G401 (cell line): ENCODE measurements at places on chromosomes 7 and 10.

DNA sequence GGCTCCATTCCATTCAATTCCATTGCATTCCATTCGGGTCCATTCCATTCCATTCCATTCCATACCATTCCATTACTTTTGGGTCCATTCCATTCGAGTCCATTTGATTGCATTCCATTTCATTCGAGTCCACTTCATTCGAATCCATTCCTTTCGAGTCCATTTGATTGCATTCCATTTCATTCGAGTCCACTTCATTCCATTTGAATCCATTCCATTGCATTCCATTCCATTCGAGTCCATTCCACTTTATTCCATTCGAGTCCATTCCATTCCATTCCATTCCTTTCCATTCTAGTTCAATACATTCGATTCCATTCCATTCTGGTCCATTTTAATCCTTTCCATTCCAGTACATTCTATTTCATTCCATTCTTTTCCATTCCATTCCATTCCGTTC is 334.0 kb downstream of the ZNF33B start:
- no peak for DNase-seq

DNA sequence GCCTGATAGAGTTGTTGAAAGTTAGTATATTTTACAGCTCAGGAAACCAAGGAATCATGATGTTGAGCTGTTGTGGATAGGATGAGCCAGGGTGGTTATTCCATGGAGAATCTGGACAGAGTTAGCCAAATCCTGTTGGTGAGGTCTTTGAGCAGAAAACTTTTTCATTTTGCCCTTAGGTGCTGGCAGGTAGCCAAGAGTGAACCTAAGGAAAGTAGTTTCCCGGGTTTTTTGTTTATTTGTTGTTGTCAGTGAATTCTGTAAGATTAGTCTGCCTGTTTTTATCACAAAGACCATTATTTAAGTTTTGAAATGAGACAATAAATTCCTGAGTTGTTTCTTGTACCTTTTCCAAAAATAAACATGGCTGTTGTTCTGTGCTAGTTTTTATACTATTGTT is 61.0 kb downstream of the GALNT11 start:
- DNase-seq, result no peak

GRCh38 chr7:53800746-53801145 is 741.4 kb upstream of the VSTM2A start:
- DNase-seq, result no peak

DNA sequence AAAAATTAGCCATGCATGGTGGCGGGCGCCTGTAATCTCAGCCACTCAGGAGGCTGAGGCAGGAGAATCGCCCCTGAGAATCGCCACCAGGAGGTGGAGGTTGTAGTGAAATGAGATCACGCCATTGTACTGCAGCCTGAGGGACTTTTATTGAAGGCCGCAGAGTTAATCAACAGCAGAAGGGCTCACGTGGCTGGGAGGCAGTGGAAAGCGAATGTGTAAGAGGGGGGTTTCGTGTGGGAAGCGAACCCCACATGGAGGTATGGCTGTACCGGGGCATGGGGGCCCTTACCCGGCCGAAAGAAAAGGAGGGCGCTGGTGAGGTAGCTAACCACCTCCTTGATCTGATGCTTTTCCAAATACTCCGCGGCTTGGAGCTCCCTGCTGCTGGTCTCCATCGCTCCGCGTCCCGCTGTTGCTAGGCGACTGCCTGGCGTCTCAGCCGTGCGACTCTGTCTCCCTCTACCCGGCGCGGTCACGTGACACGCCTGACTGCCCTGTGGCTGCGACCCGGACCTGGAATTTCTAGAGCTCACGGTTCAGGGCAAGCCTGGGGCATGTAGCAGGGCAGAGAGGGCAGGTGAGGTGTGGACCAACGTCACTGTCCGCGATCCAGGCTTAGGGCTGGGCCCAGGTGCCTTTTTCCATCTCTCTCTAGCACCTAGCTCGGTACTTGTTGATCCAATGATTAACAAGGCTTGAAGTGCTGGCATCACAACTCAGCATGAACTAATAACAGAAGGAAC is at the start of gene EFCAB10:
Gene EFCAB10 (minus strand): TSS at position 428 of the 746 bp plus-strand sequence. CDS start 30 bp downstream, at position 398.
- peak; percentile 76 for DNase-seq

- DNase-seq, result no peak
Measured at GRCh38 chr7:99190359-99191009, 17.4 kb downstream of the KPNA7 start.

DNA sequence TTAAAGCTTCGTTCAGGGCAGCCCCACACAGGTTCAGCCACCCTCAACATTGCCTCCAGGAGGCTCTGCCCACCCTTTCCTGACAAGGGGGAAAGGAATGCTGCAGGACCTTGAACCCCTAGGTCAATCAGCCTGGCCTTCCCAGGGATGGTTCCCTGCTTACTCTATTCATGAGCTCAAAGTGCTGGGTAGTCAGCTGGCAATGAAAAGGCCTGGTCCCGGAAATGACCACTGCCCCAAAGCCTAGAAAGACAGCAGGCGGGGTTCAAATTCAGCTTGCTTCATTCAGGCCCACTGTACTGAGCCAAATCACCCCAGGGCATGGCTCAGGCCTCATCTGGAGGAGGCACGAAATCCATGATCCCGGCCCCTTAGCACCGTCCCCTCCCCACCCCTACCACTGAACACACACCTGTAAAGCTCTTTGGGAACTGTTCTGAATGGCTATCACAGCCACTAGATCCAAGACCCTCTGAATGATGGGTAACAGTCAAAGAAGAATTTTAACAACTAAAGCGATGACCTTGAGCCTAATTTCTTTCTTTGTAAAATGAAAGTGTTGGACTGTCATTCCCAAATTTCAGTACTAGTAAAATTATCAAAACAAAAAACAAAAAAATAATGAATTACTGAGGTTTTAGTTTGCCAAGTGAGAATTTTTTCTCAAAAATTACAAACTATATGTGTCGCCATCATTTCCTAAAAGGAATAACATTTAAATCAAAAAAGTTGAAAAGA is 1.0 kb downstream of the URGCP start:
- peak; percentile 25 for DNase-seq

GRCh38 chr7:114972567-114972966 is 50.7 kb downstream of the MDFIC start:
- DNase-seq, result no peak

DNA sequence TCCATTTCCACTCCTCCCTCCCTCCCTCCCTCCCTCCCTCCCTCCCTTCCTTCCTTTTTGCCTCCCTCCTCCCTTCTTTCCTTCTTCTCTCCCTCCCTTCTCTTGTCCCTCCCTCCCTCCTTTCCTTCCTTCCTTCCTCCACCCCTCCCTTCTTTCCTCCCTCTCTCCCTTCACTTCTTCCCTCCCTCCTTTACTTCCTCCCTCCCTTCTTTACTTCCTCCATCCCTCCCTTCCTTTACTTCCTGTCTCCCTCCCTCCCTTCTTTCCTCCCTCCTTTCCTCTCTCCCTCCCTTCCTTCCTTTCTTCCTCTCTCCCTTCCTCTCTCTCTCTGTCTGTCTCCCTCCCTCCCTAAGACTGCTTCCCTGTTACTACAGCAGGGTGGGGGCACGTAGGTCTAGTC is 598.6 kb upstream of the FOXK1 start:
- no peak for DNase-seq

- DNase-seq, result no peak
Measured at GRCh38 chr10:16310440-16310839, 126.4 kb upstream of the PTER start.

DNA sequence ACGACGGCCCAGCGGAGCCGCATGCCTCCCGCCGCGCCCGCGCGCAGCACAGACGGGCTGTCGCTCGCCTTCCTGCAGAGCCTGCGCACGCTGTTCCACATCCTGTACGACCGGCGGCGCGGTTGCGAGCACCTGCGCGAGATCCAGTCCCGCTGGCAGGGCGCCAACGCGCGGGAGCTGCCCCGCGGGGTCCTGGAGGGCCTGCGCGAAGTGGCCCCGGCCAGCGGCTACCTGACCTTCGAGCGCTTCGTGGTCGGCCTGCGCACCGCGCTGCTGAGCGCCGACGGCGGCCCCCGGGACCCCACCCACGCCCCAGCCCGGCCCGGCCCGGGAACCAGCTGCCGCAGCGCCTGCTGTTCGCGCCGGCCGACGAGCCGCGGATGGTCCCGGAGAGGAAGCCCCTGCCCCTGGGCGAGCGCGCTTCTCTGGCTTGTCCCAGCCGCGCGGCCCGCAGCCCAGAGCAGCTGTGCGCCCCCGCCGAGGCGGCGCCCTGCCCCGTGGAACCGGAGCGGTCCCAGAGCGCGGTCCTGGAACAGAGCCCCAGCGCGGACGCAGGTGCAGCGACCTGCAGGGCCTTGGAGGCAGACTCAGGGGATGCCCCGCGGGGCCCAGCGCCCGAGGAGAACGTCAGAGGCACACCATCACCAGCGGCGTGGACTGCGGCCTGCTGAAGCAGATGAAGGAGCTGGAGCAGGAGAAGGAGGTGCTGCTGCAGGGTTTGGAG is 25.3 kb upstream of the ZNF716 start:
- no peak for DNase-seq

GRCh38 chr7:33883671-33883965 is 21.7 kb upstream of the BMPER start:
- DNase-seq, result no peak

GRCh38 chr10:97651773-97652172 is 11.3 kb downstream of the PI4K2A start:
- DNase-seq, result no peak

- DNase-seq, result peak; percentile 12
Measured at GRCh38 chr7:12970626-12971025, 283.2 kb downstream of the ARL4A start.

DNA sequence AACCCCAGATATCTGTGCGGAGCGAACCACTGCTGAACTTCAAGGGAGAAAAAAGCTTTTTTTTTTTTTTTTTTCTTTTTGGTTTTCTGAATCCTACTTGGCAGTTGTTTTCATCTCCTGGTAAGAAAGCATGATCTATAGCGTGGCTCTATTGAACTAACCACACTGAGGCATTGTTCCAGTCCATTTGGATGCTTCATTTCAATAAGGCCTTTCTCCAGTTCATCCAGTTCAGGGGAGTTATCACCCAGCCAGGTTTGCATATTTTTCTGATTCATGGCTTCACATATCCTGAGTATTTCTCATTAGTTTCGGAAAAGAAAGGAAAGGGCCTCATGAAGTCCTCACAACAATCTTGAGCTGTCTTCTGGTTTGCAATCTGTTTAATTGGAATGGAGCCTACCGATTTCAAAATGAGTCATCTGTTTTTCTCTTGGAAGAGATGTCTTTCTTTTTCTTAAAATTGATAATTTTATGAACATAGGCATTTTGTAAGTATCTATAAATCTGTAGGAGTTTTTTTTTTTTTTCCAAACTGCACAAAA is 93.1 kb upstream of the STEAP4 start:
- no peak for DNase-seq

DNA sequence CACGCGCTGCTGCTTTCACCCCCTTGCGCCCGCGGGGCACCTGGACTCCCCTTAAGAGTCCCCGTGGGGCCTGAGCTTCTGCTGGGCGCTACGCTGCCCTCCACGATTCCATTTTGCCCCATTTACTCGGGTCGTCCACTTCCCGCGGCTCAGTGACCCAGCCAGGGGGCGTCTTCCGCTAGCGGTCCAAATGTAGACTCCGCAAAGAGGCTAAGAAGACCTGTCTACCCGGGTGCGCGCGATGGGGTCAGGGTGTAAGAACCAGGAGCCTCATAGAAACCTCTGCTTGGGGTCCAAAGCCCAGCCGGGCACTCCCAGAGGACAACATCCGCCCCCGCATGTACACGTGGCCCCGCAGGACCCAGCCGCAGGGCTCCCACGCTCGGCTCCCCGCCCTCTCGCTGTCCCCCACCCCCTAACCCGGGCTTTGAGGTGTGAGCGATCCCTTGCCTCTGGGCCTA is 5.2 kb upstream of the HMX2 start:
- DNase-seq, result no peak

- no peak for DNase-seq
Measured at GRCh38 chr10:72146559-72147323, 58.4 kb upstream of the SPOCK2 start.

DNA sequence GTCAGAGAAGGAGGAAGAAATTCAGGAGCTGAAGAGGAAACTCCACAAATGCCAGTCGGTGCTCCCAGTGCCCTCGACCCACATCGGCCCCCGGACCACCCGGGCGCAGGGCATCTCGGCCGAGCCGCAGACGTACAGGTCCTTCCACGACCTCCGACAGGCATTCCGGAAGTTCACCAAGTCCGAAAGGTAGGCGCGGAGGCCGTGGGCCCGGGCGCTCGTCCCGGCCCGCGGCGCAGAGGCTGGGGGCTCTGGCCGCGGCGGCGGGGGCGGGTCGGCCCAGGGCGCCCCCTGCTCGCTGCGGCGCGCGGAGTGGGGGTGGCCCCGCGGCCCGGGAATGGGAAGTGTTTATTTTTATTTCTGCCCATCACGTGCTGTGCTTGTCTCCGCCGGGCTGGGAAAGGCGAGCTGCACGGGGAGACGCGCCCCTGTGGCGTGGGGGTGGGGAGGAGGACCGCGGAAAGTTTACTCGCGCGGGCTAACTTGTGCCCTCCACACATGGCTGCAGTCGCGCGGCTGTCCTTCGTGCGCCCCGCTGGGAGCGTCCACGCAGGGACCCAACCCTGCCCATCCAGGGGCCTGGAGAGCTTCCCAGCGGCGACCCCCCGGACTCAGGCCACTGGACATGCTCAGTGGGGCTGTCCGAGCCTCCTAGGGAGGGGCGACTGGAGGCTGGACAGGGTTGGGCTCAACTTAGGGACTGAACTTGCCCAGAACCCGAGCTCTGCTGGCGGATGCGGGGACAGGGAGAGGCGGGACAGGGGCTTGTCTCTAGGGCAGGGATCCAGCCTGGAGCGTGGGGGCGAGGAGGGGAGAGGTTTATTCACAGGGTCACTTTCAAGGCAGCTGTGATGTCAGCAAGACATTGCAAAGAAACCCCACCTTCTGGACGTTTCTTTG is 82.6 kb upstream of the PRKG1 start:
- no peak for DNase-seq

DNA sequence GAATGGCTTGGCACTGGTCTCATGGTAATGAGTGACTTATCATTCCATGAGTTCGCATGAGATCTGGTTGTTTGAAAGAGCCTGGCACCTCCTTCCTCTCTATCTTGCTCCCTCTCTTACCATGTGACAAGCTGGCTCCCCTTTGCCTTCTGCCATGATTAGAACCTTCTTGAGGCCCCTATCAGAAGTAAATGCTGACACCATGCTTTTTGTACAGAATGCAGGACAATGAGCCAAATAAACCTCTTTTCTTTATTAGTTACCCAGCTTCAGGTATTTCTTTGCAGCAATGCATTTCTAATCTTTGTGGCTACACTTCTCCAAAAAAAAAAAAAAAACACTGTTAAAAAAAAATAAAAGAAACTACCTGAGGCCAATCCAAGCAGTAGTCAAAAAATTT is 17.1 kb upstream of the SLC13A1 start:
- DNase-seq, result no peak

DNA sequence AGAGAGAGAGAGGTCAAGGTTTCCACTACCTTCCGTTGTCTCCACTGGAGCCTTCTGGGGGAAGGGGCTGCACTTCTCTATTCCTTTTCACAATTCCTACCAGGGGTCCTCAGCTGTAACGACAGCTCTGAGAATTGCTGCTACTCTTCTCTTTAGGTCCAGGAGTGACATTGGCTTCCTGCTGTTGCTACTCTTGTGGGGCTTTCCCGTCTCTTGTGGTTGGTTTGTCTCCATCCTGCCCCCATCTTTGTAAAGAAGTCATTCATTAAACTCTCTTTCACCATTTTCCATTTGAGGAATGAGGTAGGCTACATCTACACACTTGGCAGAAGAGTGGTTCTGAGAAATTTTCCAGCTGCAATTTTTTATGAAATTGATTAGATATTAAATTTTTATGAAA is 238.8 kb upstream of the LYZL1 start:
- DNase-seq, result no peak

GRCh38 chr10:5565205-5565545 is 40.4 kb downstream of the CALML3 start:
- no peak for DNase-seq

GRCh38 chr10:118148247-118148646 is 101.5 kb upstream of the RAB11FIP2 start:
- no peak for DNase-seq
